Non-pigmented ciliary epithelial cell (primary cell): ENCODE measurements at places on chromosomes 13 and 19.

DNA sequence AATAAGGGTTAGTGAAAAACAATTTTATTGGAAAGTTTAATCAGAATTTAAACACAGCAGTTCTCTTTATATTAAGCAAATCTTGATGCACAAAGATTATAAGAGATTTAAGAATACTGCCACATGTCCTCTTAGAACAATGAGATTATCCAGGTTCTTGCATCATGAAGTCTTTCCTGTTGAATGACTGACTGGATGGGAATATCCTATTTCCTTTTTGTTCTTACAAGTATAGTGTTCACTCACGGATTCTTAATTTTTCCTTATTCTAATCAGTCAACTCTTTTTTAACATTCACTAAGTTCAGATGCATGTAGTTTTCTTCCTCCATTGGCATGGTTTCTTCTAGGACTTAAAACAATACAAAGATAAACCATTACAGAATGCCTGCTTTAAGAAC, 10.1 kb downstream of the URI1 start:
- no peak for DNase-seq

DNA sequence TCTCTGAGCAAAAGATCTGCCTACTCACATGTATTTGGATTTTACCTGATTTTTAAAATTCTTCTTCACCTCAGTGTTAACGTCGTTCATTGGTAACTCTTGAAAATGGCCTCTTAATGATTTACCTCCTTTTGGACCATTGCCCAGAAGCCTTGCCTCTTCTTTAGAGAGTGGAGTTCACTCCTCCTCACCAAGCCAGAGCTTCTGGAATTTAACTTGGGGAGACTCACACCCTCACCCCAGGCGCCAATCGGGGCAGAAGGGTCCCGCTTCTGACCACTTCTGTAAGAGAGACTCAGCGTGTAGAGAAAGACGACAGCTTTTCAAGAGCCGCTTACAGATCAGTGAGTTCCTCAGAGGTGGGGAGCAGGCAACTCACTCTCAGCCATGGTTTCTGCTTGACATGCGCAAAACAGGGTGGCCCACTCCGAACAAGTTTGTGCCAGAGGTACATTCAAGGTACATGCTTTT, 2.7 kb downstream of the PNMA8C start:
- no peak for DNase-seq

DNA sequence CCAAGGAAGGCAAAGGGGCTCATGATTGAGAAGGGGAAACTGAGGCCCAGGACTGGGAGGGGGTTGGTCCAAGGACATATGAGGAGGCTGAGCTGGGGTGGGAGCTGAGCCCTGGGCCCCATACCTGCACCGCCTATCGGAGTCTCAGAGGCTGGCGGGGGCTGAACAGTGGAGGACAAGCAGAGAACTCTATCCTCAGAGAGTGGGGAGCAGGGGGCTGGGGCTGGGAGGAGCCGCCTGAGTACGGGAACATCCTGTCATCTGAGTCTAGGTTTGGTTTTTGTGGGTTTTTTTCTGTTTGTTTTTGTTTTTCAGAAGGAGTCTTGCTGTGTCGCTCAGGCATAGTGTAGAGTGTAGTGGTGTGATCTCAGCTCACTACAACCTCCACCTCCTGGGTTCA, 6.2 kb downstream of the ARRDC2 start:
- DNase-seq: no peak

GRCh38 chr13:100675661-100676129, 1.1 kb upstream of the TMTC4 start:
- DNase-seq: no peak

- no peak for DNase-seq
Observed at GRCh38 chr19:35932291-35932936, 3.8 kb upstream of the LRFN3 start.

DNA sequence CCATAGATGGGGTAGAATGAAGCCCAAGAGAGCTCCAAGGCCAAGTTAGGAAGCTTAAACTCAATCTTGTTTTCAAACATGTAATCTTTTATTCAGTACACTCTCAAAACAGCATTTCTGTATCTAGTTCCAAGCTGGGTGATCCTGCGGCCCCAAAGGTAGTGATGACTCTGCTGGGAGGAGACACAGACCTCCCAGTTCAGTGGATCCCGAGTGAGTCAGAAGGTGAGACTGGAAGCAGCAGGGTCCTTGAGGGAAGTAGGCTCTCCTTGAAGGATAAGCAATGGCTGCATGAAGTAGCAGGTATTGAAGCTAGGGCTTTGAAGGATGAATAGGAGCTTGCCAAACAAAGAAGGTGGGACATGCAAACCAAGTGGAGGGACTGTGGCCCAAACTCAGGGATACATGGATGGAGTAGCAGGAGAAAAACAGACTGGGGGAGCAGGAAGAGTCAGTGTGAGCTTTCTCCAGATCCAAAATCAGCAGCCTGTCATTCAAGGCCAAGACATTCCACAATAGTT, 9.6 kb downstream of the TINCR start:
- no peak for DNase-seq
